Stimulated activated CD4-positive, alpha-beta T cell treated with anti-CD3 and anti-CD28 coated beads, Interleukin-1b, Interleukin-23, amount 100 ng/mL, for 1 hour (primary cell): ENCODE measurements at places on chromosomes 4 and X.

- DNase-seq, result no peak
Measured at GRCh38 chr4:149897783-149898182, 82.1 kb upstream of the IQCM start.

DNA sequence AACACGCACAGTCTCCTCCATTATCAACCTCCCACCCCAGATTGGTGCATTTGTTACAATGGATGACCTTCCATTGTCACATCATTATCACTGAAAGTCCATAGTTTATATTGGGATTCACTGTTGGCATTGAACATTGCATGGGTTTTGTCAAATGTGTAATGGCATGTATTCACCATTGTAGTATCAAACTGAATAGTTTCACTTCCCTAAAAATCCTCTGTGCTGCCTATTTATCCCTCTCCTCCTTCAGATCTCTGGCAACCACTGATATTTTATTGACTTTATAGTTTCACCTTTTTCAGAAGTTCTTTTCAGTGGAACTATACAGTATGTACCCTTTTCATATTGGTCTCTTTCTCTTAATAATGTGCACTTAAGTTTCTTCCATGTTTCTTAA lies 1565.4 kb downstream of the PCDH18 start:
- no peak for DNase-seq

- no peak for DNase-seq
Measured at GRCh38 chr4:78057135-78057599, at the start of gene FRAS1. FRAS1 (plus strand) TSS chr4:78057323; CDS start chr4:78058010, 687 bp downstream.

GRCh38 chrX:150326541-150327247 lies 36.4 kb upstream of the MAMLD1 start:
- no peak for DNase-seq

GRCh38 chr4:4778554-4778953 lies 80.9 kb upstream of the MSX1 start:
- DNase-seq, result no peak

GRCh38 chr4:47615385-47615784 lies 130.3 kb downstream of the ATP10D start:
- DNase-seq, result no peak
